HepG2 (cell line): ENCODE measurements at places on chromosomes 16 and 17. TPM values are rescaled to one million over a fixed set of nuclear protein-coding genes. Genes with fewer than 3 reads are reported as not detected.

GRCh38 chr17:42394838-42395237 is 6.6 kb upstream of the STAT3 start:
- no peak for DNase-seq

Gene MPO
- total RNA-seq, result not detected in 2 replicates

Gene TSNAXIP1
- total RNA-seq, result 0.10 and 0.86 TPM in 2 replicates

DNA sequence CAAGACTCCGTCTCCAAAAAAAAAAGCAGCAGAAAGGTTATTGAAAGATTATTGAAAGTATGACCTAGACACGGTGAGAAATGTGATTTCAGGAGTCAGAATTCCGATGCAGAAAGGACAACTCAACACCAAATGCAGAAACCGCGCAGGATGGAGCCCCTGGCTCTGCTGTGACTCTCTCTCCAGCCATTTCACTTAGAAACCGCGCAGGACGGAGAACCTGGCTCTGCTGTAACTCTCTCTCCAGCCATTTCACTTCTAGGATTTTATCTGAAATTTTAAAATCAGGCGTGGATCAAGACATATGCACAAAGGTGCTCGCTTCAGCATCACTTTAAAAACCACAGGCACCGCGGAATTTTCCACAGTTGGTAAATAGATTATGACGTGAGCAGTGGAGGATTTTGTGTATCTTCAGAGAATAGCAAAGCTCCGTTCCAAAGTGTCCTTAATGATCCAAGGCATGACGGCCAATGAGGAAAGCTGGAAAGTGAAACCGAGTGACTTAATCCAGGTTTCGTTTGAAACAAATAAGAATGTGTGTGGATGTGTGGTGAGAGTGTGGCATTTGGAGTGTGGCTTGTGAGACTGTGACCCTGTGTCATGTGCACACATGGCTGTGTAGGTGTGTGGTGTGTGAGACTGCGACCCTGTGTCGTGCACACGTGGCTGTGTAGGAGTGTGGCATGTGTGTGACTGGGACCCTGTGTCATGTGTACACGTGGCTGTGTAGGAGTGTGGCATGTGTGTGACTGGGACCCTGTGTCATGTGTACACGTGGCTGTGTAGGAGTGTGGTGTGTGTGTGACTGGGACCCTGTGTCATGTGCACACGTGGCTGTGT is 9.5 kb downstream of the UTS2R start:
- no peak for DNase-seq

DNA sequence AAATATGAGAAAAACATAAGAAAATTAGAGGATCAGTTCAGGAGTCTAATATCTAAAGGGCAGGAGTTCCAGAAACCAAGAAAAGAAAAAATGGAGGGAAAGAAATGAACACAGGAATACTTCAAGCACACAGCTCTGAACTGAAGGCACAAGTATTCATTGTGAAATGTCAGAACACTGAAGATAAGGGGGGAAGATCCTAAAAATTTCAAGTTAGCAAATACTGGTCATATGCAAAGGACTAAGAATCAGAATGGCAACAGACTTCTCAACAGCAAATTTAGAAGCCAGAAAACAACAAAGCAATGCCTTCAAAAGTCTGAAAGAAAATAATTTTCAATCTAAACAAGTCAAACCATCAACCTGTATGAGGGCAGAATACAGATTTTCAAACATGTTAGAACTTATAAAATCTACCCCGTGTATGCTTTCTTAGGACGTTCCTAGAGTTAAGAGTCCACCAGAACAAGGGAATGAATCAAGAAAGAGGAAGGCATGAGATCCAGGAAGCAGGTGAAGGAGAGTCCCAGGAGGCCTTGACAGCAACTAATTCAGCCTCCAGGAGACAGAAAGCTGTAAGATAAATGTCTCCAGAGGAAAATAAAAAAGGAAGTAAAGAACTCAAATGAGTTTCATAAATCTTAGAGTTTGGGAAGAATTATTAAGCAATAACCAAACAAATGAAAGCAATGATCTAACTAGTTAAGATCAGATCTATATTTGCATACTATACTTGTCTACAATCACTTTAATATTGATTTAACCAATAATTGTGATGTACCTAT is 2.8 kb downstream of the BRD7 start:
- no peak for DNase-seq

GRCh38 chr17:40075201-40075941 is 12.6 kb downstream of the THRA start:
- peak; percentile 71 for DNase-seq
